ENCODE measurements at places on chromosomes 13 and 19. TPM values are rescaled to one million over a fixed set of nuclear protein-coding genes. Genes with fewer than 3 reads are reported as not detected.

KLK4 gene
- total RNA-seq, result not detected

HRC gene
- not detected for total RNA-seq

CYP2A6 gene
- not detected for total RNA-seq

NCCRP1 gene
- total RNA-seq, result not detected

PSG5 gene
- total RNA-seq, result 5.0 TPM

CELF5 gene
- not detected for total RNA-seq

ZNF442 gene
- total RNA-seq, result 4.6 TPM

FGF14 gene
- 0.33 TPM for total RNA-seq

CDK8 gene
- 24.9 TPM for total RNA-seq

ARRDC5 gene
- not detected for total RNA-seq

CYP4F11 gene
- total RNA-seq, result not detected

EHD2 gene
- total RNA-seq, result 164 TPM

SUGP2 gene
- total RNA-seq, result 47.7 TPM

LONP1 gene
- 293 TPM for total RNA-seq

PABPC3 gene
- 0.11 TPM for total RNA-seq

PRRG2 gene
- 0.75 TPM for total RNA-seq

DMKN gene
- 14.1 TPM for total RNA-seq

ANKRD24 gene
- 1.2 TPM for total RNA-seq

PSG7 gene
- not detected for total RNA-seq
